ENCODE measurements at places on chromosomes 1 and 21.

- no peak for DNase-seq
Observed at GRCh38 chr1:26833432-26834405, 7.2 kb downstream of the ZDHHC18 start.

DNA sequence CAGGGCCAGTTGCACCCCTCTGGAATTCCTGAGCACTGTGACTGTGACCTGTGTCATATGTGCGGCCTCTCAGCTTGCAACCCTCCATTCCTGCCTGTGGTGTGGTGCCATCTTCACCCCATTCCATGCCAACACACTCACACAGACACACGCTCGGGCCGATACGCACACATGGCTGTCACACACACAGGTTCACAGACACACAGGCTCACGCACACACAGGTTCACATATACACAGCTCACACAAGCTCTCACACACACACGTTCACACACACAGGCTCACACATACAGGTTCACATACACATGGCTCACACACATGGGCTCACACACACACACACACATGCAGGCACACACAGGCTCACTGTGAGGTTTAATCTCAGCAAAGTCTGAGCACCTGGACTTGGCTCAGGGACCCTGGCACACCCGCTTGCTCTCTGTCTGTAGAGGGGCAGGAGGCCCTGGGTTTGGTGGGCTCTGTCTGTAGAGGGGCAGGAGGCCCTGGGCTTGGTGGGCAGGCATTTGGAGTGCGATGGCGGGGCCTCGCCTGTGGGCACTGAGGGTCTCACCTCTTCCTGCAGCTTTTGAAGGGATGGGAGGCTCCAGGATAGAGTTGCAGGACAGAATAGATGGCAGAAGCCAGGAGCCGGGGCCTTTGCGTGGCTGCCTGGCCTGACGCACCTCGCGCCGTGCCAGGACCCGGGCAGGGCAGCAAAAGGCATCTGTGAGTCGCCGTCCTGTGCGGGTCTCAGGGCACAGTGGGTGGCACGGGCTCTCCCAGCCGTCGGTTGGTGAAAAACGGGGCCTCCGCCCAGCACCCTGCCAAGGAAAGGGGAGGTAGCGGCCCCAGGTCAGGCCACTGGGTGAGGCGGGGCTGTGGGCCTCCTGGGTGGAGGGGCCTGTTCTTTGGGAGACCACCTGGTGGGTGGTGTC is 17.1 kb downstream of the COL18A1 start:
- DNase-seq, result no peak

GRCh38 chr21:43322311-43322710 is 104.6 kb downstream of the SIK1 start:
- DNase-seq, result no peak

DNA sequence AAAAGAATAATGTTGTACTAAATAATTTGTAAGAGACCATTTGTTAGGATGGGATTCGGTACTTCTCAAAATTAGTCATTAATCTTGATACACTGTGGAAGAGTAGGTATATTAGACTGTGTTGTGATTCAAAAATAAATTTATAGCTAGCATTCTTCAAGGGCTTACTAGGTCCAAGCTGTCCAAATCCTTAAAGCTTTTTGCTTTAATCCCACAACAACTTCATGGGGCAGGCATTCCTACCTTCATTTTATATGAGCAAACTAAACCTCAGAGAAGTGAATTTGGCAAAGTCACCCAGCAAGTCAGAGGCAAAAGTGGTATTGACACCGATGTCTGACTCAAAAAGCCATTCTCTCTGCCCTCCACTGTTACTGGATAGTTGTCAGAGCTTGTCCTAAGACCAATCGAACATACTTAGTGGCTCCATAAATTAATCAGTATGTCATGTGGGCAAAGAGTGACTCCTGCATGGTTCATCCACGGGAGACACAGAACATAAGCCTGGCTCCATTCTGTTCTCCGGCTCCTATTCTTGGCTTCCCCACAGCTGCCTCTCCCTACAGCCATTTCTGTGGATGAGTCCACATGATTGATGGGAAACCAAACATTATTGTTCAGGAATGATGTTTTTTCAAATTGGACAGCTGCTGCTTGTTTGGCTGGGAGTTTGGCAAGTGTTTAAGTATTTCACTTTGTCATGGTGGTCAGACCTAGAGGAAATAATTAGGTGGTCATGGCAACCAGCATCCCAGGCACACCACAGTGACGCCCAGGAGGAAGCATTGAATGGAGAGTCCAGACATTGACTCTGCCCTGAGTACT is 133.4 kb upstream of the FGGY start:
- no peak for DNase-seq

DNA sequence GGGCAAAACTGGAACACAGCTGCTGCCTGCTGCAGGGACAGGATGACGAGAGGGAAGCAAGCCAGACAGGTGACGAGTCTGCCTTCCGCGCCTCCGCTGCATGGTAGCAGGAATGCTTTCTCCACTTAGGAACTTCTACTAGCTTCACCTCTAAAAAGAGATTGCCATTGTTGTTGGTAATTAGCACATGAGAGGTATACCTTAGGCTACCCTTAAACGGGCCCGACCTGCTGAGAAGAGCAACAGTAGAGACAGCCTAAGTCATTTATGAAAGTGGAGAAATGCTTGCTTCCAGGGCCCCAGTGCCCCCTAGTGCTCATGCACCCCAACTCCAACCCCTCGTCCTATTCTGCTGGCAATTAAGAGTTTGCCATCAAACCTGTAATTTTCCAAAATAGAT is 96.9 kb upstream of the AKT3 start:
- DNase-seq, result no peak

- DNase-seq, result no peak
Observed at GRCh38 chr21:15289246-15289645, 224.4 kb upstream of the NRIP1 start.

GRCh38 chr1:10685808-10686403 is 110.5 kb downstream of the CASZ1 start:
- DNase-seq, result no peak

GRCh38 chr21:31875496-31876015 is 2.7 kb downstream of the HUNK start:
- DNase-seq, result no peak

GRCh38 chr1:67738401-67738800 is 53.4 kb downstream of the GADD45A start:
- no peak for DNase-seq

DNA sequence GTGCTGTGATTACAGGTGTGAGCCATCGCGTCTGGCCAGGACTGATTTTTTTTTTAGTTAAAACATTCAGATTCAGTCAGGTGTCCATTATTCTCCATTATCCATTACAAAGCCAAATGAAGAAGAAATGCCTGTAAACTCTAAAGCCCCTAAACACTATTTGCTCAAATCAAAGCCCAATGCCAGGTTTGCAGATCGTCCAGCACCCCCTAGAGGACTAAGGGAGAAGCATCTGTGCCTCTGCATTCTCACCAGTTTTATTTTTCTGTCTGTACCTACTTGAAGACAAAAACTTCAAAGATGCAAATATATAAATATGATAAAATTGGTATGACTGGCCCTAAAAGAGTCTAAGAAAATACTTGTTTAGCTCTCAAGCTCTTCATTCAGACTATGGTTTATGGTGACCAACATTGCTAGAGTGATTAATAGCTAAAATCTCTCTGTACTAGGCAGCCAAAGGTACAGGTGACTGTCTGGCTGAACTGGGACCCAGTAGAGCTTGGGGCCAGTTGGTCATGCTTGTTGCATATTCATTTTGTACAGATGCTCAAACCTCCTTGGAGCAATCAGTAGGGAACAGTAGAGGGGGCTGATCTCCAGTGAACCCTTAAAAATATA is 138.4 kb downstream of the SYT2 start:
- DNase-seq, result no peak
